CD4-positive, alpha-beta T cell (primary cell): ENCODE measurements at places on chromosomes 7 and 10.
A peak's percentile ranks its signal among the peaks of the same experiment; 100 is the strongest.

DNA sequence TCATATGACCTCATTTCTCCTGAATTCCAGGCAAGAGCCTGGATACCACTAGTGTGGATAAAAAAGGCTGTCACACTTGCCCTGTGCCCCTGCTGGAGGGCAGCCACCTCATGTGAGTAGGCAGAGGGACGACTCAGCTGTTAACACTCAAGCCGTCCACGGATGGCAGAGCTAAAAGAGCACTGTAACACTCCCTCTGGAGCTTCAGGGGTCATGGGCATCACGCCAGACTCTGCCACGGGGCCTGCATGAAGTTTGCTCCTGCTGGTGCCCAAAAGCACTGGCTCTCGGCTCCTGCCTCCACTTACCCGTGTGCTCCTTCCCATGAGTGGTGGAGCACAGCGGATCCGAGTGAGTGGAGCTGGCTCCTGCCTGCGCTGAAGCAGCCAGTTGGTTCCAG, 919.8 kb upstream of the C7orf33 start:
- DNase-seq = no peak

DNA sequence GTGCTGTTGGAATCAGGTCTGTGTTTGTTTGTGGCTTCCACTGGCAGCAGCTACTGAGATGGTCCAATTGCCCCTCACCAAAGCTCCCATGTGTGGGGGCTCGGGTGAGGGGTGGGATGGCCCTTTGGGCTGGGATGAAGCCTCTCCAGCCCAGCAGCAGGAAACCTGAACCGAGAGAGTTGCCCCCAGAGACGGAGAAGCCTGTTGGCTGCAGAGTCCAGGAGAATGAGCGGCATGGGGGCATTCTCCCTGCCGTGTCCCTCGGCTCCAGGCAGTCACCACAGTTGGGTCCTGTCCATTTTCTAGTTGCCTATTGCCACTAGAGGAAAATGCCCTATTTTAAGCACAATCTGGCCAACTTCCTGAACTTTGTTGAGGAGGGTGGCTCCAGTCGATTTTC, 222.2 kb upstream of the PPP2R2D start:
- DNase-seq = no peak

DNA sequence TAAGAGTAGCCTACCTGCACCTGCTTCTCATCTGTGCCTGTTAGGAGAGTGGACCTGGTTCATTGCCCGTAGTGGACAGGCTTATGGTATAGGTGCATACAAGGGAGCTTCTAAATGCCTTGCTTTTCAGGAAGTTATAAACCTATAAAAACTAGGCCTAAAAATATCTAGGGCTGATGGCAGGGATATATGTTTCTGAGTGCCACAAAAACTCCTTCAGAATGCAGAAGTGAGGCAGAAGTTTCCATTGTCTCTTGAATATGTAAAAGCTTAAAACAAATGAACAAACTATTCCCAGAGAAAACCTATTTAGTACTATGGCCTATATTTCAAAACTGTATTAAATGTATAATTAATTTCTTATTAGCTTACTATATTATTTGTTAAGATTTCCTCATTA, 91.8 kb downstream of the RNLS start:
- DNase-seq = no peak

DNA sequence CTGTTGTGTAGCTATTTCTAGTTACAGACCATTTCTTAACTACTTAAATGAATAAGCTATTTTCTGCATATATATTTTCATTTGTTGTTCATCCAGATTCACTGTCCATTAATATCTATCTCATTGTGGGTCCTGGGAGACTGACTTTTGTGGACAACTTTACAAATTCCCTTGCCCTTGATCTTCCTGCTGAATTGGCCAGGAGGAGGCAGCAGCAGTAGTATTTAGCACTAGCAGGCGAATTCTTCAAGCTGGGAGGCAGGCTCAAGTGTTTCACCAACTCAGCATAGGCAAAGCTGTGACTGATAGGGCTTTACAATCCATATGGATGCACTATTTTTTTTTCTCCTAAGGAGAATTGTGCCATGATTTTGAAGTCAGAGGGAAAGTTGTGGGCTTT, 461.0 kb upstream of the NRG3 start:
- no peak for DNase-seq

DNA sequence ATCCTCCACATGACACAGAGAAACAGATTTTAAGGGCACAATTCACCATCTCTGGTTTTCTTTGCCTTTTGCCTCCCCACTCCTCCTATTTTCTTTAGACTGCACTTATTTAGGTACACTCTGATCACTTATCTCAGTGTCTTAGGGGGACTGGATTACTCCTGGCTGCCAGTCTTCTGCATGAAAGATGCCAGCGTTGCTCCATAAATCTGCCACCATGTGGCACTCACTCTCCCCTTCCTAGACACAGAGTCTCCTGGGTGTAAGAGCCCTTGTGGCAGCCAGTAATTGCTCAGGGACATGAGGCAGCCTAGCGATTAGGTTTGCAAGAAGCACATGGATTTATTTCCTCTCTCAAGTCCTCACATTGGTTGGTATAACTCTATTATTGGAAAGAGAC, 34.5 kb upstream of the RBM20 start:
- no peak for DNase-seq

DNA sequence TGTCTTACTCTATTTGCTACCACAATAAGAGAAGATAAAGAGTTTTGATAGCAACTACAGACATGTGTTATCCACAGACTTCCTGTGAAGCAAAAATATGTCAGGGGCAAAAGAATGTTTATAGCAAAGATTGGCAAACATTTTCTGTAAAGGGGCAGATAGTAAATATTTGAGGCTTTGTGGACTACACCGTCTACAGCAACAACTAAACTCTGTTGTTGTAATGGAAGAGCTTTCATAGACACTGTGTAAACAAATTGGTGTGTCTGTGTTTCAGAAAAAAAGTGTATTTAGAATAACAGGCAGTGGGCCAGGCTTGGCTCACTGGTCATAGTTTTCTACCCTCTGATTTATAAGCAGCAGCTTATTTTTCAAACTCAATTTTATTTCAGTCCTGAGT, 521.4 kb downstream of the ANKRD7 start:
- no peak for DNase-seq

DNA sequence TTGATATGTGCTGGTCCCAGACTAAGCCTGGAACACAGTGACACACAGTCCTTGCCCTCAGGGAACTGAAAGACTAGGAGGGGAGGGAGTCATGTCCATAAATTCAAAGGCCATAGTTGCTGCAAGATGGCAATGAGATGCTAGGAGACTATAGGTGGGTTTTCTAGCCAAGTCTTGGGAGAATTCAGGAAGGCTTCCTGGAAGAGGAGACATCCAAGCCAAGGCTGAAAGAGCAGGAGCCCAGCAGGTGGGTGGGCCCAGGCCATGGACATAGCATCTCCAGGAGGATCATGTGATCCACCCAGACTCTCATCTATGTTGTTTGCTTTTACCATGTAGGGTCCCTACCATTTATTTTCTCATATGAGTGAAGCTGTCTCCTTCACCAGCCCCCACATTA, 335.1 kb downstream of the DPP6 start:
- DNase-seq = no peak

DNA sequence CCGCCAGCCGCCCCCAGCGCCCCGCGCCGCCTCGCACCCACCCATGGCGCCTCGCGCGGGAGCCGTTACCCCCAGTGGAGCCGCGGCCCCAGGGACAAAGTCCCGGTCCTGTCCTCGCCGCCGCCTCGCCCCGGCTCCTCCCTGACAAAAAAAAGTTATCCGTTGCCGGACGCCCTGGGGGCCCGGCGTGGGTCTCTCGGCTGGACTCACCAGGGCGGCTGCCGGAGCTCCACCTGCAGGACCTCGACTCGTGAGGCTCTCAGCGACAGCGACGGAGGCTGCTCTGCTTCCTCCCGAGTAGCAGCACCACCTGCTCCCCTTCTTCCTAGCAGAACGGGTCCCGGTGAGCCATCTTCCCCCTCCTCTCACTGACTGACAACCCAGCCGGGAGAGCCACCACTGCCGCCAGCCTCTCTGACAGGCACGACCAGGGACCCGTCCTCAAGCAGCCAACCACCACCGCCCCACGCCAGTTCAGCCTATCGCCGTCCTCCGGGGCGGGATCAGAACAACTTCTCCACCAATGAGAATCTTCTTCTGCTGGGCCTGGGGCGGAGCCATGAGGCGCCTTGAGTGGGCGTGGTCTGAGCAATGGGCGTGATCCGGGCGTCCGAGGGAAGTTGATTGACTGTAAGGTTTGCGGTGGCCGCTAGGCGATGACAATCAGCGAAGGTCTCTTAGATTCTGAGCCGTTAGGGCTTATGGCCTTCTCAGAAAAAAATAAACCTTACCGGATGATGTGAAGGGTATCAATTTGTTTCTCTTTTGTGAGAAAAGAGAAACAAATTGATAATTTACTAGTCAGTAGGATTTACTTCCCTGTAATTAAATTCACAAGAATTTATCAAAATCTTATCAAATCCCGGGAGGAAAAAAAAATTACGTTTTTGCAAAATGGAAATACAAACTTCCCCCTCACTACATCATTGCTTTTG, at the start of gene HYCC1:
Gene HYCC1, minus strand, starts transcription at position 416 of the 935 bp plus-strand sequence. CDS start 23,019 bp downstream, outside the sequence.
- DNase-seq = peak; percentile 98

DNA sequence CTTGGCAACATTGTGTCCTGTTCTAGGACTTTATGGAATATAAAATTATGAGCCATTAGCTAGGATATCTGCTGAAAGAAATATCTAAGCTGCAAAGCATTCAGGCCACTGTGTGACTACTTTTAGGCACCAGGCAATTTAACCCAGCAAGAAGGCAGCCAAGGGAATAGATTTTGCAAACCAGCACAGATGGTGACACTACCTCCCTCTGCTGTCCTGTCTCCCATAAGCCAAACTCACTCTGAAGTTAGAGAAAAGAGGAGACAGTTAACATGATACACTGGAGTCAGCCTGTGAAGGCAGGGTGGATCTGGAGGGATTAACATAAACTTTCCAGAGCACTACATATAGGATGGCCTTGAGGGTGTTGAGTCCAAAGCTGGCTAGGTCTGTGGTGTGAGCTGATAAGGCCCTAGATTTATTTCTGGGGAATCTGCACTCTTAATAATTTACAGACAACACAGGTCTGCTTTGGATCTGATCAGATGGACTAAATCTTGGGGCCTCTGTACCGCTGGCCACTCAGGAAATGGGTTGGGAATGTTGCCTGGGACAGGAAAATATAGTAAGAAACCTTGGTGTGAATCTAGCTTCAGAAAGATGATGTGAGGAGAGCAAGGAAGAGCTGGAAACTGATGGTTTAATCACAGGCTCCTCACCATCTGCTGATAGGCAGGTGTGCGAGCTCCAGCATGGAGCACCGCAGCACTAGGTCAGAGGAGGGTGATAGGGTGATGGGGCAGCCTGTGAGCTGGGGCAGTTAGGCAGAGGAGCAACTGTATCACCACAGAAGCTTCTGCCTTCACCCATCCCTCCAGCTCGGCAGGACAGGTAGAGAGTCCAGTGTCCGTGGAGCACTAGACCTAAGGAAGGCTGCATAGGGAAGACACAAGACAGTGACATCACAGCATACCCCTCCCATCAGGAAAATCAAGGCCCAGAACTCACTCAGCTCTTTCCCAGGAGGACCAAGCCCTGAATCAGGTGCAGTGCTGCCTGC, 229.9 kb upstream of the PRSS1 start:
- DNase-seq = no peak

DNA sequence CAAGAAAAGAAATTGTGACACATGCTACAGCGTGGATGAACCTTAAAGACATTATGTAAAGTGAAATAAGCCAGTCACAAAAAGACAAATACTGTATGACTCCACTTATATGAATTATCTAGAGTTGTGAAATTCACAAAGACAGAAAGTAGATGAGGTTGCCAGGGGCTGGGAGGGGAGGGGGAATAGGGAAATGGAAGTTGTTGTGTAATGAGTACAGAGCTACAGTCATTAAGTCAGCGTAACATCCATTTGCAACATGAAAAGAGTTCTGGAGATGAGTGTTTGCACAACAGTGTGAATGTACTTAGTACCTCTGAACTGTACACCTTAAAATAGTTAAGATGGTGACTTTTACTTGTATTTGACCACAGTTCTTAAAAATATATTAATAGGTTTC, 112.1 kb upstream of the CDK1 start:
- no peak for DNase-seq

DNA sequence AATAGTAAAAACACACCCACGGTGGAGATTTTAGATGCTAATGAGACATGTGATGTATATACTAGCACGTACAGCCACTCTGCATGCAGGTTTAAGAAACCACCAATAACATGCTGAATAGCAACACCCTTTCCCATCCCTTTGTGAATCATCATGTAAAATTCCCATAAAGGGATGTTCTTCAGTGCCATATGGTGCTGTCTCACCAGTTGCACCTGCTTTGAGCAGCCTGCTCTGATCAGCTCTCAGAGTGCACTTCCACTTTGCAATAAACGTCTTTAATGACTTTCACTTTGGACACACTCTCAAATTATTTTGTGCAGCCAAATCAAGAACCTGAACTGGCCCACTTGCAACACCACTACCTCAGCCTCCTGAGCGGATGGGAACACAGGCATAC, 615.0 kb downstream of the ANKRD7 start:
- DNase-seq = no peak

GRCh38 chr7:154409703-154410311, 357.6 kb downstream of the DPP6 start:
- DNase-seq = no peak

GRCh38 chr7:131553931-131554330, 2.5 kb downstream of the PODXL start:
- no peak for DNase-seq

GRCh38 chr10:29415876-29416275, 127.0 kb downstream of the LYZL1 start:
- no peak for DNase-seq

GRCh38 chr7:80785961-80786536, 132.8 kb downstream of the SEMA3C start:
- no peak for DNase-seq

DNA sequence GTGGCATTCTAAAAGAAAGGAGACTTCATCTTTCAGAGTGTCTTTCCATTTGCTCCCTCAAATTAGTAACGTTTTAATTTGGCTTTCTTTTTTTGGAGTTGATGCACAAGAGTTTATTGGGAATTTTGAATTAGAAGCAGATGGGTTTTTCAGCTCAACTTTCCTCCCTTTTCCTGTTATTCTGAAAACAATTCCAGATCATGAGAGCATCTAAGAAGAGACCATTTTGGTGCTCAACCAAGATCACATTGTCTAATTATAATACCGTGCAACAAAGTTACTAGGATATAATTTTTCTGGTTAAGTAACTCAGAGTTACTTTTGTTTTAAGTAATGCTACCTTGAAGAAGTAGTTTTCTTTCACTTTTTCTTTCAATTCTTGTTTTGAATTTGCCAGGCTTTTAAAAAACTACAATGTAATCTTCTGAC, 396.6 kb upstream of the KLF6 start:
- no peak for DNase-seq

DNA sequence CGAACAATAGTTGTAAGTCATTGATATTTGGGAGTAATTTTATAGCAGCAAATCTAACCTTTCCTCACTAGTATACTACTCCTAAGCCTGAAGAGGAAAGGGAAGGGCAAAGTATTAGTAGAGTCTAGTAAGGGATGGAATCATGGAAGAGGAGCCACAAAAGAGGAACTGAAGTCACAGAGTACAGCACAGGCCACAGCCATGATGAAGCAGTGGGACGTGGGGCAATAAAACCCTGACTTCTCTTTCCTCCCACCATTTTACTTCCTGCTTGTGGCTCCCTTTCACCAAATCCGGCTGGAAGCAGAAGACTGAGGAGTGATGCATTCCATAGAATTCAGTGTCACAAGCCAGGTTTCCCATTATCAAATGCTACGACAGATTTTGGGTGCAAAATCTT, 58.7 kb downstream of the CABCOCO1 start:
- DNase-seq = no peak
